ENCODE measurements at places on chromosomes 1 and 21.

- DNase-seq: no peak
These were observed 4.4 kb downstream of the HFM1 start for GRCh38 chr1:91400133-91400725.

DNA sequence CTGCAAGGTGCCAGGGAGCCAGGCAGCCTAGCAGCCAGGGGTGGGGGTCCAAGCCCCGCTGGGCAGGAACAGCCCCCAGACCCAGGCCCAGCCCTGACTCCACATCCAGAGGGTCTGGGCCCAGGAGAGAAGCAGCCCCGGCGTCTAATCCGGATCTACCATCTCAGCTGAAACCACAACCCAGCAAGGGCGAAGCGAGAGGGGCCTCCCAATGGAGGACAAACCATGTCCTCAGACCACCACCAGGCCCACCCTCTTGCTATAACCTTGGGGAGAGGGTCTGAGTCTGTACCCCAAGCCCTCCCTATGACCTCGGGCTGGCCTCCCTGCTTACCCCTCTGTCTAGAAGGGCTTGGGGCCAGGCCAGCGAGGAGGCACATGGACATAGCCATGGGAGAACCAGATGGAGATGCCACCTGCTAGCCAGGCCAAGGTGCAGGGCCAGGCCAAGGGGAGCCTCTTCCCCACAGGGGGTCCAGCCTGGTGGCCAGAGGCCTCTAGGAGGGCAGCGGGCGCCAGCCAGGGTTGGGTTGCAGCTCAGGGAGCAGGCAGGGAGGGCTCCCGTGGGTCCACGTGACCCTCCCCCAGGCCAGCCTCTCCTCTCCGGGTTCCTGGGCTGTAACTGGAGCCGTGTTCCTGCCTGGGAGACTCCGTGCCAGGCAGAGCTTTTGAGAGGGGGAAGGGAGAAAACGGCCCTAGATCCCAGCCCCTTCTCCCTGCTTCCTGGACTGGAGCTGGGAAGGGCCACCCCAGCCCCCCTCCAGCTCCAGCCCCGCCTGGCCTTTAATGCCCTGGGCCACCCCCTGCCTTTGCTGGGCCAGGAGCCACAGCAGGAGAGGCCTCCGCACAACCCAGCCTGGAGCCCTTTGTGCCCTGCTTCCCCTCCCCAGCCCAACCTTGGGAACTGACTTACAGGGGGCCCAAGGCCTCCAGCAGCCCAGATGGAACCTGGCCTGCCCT is 2.5 kb downstream of the WNT9A start:
- peak; percentile 46 for DNase-seq

DNA sequence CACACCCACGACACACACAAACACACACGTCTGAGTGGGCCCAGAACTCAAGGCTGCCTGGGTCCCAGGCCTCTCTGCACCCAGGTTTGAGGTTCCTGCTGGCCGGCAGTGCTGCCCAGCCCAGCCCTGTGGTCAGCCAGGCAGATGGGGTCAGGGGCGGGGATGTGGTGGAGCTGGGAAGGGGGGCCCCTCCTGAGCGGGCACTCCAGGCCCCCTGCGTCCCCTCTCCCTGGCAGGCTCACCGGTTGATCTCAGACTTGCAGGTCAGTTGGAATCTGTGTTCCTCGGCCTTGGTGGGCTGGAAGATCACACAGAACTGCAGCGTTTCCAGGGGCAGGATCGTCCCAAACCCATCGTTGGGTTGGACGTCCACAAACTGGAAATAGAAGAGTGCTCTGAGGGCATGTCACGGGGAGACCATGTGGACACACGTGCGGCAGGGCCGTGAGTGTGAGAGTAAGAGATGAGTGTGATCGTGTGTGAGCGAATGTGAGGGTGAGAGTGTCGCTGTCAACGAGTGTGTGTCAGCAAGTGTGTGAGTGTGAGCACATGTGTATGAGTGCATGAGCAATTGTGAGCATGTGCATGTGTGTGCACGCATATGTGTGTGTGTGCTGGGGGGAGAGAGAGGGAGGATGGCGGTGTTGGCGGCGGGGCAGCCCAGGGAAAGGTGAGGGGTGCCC is 19.7 kb upstream of the TMEM52 start:
- DNase-seq: no peak

DNA sequence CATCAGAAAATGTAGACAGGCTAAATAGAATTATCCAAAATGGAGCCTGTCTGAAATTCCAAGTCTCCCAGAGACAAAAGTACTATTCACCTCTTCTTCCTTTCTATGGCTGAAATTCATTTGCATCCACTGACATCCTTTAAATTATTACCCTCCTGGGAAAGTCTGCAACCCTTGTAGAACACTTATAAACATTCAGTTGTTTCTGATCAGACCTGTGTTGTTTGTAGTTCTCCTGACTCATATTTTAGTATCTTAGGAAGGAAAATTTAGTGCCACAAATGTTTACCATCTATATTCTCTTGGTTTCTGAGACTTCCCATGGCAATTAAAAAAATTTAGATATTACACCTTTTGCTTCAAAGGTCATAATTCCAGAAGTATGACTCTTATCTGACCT is 69.6 kb upstream of the C1orf105 start:
- no peak for DNase-seq

DNA sequence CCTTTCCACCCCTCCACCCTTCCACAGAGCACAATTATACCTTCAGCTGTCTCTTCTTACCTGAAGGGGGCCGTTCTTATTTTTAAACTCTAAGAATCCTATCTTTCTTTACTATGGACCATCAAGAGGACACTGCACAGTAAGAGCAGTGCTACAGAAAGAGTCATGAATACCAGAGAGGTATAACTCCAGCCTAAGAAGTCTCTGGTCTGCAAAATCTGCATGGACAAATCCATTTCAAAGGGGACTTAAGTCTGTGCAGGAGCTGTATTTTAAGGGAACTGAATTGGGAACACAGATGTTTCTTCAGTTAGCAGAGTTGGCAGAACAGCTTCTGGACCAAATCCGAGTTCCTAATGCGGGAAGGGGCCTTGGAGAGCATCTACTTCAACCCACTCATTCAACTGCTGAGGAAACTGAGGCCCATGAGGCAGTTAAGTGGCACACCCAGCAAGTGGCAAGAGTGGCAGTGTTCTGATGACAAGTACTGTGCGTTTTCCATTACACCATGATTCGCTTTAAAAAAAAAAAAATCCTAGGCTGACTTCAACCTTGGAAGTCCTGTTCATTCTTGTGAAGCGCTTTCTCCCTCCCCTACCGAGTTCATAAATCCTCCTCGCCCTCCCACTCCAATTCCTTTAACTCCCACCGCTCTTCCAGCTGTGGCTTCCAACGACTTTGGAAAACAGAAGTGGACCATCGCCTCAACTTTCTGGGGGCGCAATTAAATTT is 1.8 kb downstream of the PLPP3 start:
- peak; percentile 12 for DNase-seq

DNA sequence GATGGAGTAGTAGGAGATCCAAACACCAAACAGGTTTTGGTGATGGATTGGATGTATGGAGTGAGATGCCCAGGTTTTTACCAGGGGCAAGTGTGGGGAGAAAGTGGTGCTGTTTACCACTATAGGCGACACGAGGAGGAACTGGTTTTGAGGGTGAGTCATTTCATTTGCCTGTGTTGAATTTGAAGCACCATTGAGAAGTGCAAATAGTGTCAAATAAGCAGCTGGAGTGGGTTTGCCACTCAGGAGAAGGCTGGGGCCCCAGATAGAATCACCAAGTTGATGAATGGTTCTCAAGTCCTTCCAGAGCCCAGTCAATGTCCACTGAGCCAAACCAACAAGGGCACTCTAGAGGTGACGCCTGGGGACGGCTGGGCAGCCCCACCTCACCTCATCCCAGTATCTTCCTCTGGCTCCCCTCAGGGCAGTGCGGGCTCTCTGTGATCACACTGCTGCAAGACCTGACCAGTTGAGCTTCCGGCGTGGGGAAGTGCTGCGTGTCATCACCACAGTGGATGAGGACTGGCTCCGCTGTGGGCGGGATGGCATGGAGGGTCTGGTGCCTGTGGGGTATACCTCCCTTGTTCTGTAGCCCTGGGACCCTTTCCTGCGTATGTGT is 9.4 kb downstream of the RUSC1 start:
- no peak for DNase-seq
